ENCODE measurements at places on chromosomes 1 and 21.

- peak; percentile 53 for DNase-seq
These were observed 1.8 kb downstream of the AGPAT3 start for GRCh38 chr21:43866659-43867331.

GRCh38 chr1:23444596-23445390 is 20.2 kb upstream of the TCEA3 start:
- DNase-seq: no peak

DNA sequence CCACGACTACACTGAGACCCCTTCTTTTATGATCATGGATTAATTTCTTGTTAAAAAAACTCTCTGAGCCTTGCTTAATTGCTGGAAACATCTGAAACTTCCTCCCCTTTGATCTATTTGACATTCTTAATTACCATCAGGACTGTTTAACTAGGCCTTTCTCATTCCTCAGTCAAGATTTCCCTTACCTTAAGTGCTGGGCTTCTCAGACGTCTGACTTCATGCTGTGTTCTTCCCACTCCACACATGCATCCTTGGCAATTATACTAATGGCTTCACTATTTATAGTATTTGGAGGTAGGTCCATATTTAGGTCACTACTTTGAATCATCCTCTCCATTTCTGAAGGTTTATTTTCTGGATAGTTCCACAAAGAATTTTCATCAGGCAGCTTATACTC is 341.3 kb upstream of the TMPRSS15 start:
- DNase-seq: no peak

DNA sequence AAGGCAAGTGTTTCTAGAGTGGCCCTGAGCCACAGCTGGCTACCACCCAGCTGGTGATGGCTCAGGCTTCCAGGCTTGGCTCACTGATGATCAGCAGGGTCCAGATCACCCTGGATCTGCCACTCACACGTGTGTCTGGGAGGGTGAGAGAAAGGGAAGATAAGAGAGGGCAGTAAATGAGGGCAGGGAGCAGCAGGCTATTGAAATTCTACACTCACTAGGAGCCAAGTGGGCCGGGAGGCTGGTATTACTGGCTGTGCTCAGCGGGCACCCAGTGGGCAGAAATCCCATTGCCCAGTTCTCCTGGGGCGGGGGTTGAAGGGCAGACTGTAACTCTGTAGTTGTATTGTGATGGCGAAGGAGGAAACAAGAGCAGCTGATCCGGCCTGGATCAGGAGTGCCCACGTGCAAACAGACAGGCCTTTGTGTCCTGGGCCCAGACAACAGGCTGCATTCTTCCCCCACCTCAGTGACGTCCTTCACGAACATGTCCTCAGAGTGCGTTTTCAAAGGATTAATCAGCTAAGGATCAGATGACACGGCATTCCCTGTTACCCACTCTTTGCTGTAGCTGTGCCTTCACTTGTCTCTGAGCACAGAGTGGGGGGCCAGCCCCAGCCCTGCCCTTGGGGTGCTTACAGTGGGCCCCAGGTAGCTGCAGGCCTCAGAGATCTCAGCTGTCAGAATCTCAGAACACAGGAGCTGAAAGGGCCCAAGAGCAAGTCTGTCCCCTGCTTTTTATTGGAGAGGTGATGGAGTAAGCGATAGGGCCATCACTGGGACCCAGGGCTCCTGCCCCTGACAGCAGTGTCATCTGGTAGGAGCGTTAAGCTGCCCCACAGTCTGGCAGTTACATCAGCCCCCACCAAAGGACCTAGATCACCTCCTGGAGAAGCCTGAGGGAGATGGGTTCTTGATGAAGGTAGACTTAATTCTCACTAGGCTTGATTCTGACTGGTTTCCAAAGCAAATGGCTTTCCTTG is 60.5 kb downstream of the ATP1A1 start:
- no peak for DNase-seq

- DNase-seq: no peak
These were observed 84.5 kb upstream of the OLIG2 start for GRCh38 chr21:32941263-32941662.

DNA sequence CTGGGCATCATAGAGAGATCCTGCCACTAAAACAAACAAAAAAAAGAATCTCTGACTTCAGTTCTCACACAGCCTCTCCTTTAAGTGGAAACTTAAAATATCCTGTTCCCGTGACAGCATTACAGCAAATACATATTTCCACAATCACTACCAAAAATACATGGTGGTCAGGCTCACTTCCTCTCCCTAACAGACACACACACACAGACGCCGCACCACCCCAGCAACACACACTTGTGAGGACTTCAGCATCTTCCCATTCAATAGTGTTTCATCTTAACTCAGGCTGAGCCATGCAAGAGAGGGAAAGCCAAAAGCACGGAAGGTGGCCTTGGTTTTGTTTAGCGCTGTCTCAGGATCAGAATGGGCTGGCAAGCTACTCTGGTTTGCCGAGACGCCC is 21.9 kb downstream of the KIAA1614 start:
- DNase-seq: no peak

DNA sequence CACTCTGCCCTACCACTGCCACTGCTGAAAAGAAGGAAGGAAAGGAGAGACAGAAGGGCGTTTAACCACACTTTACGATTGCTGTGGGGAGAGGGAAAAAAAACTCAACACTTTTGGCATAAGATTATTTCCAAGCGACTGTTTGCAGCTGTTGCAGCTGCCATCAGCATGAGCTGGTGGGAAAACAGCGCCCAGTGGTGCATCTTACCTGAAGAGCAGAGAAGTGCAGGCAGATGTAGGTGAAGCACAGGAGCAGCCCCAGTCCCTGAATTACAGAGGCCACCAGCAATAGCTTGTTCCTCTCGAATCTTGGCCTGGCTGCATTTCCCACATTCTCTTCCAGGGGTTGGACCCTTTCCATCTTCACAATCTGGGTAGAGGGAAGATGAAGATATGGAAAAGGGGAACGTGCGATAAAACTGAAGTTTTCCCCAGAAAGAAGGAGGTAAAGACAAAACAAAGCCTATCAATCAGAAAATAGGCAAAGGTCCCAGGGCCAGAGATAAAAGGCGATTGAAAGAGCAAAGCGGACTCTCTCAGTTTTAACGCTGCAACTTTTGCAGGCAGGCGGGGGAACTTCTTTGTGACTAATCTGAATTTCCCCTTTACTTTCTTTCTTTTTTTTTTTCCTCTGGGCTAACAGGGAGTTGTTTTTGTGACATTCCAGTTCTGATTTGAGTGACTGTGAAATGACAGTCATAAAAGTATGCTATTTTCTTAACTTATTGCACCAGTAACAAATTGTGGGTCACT is at the start of gene TNFSF4:
TNFSF4 (minus strand) TSS at position 516 of the 753 bp plus-strand sequence; CDS start at position 361, 155 bp downstream.
- no peak for DNase-seq

- no peak for DNase-seq
These were observed 65.5 kb upstream of the COA6 start for GRCh38 chr1:234307726-234308125.

DNA sequence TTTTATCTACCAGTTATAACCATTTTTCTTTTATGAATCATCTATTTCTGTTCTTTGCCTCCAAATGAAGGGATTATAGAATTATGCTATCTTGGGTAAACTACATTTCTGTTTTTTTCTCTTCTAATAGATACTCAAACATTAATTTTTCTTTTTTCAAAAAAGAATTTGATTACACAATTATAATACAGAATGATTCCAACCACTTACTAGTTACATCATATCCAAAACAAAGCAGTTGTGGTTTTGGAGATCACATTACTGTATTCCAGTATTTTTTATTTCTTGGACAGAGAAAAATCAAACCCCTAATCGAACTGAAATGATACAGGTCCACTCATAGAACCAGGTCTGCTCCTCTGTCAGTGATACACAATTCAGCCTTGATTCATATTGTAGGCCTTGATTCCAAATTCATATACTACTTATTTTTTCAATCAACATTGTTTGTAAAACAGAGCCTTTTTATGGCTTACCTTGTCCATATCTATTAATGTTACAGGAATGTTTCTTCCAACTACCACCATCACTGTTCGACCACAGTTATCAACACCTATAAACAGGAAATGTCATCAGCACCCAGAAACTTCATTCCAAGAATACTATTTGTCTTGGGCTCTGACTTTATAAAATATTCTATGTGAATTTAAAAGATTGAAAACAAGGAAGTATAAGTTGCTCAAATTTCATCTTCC is 43.2 kb downstream of the GDAP2 start:
- DNase-seq: no peak

GRCh38 chr1:100188617-100189016 is 10.6 kb upstream of the LRRC39 start:
- DNase-seq: no peak

GRCh38 chr1:222037720-222038119 is 295.8 kb upstream of the DUSP10 start:
- DNase-seq: no peak

DNA sequence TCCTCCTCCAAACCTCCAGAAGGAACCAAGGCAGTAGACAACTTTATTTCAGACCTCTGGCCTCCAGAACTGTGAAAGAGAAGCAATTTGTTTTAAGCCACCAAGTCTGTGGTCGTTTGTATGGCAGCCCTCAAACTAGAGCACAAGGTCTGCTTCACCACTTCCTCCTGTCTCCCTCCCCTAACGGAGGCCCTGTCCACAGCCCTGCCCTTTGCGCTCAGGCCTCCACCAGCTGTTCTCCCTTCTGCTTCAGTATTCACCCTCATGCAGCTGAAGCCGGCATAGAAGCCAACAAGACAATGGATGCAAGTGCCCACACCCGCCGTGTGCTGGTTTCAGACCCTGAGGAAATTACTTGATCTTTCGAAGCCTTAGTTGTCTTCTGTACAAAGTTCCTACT is 364.1 kb downstream of the HHAT start:
- DNase-seq: no peak

GRCh38 chr1:57963581-57963980 is 539.7 kb upstream of the DAB1 start:
- no peak for DNase-seq

DNA sequence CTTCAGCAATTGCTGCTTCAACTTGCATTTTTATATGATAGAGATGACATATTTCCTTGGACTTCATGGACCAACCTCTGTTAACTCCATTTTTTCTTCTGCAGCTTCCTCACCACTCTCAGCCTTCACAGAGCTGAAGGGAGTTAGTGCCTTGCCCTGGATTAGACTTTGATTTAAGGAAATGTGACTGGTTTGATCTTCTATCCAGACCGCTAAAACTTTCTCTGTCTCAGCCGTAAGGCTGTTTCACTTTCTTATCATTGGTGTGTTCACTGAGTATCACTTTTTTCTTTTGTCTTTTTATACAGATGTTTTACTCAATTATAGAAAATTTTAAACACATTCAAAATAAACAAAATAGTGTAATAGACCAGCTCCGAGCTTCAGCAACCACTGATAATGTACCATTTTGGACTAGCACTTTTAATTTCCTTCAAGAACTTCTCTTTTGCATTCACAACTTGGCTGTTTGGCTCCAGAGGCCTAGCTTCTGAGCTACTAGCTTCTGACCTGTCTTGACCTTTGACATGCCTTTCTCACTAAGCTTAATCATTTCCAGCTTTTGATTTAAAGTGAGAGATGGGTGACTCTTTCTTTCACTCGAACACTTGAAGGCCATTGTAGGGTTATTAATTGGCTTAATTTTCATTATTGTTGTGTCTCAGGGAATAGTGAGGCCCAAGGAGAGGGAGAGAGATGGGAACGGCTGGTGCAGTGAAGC is 9.3 kb downstream of the NEK7 start:
- no peak for DNase-seq

- DNase-seq: no peak
These were observed 42.5 kb downstream of the NME7 start for GRCh38 chr1:169325117-169325516.

DNA sequence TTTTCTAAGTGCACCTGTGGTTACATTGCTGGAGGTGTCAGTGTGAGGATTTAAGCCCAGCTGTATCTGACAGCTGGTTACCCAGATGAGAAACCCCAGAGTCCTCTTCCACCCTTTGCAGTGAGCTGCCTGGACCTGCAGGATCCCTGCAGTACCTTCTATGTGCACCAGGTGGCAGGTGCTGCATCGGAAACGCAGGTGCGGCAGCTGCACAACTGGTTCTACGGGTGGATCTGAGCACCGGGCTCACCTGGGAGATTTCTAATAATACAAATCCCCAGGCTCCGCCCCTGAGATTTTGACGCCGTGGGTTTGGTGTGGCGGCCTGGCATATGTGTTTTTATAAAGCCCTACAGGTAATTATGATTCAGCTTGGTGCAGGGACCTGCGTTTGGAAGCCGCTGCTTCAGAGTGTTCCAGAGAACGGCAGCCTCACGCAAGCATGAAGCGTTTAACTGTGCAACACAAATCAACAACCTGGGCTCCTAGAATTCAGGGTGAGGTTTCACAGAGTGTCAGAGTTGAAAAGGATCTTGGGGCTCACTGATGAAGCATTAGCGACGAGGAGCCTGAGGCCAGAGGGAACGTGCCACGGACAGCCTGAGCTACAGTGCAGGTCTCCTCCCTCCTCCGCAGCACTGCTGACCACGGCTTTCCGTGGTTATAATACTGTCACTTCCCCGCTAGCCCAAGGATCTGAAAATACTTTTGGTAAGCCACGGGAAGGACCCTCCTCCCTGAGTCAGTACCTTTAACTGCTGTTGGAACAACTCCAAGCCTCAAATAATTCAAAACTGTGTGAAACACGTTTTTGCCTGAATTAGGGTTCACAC is 96.7 kb upstream of the TRABD2B start:
- DNase-seq: peak; percentile 55

GRCh38 chr1:25096307-25097150 is 135.8 kb downstream of the SYF2 start:
- DNase-seq: no peak

DNA sequence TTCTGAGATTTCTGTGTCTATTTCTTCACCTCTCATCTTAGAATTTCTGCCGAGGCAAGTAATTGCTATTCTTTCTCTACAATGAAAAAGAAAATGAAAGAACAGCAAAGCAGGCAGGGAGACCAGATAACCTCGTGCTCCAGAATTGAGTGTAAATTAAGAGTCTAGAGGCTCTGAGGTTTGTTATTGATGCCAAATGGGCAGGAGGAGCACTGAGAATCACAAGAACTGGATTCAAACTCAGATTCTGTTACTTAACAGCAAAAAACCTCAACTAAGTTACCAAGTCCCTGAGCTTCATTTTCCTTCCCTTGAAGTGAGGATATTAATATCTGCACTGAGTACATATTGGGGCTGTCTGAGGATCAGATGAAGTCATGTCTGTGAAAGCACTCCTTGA is 5.5 kb upstream of the DDR2 start:
- no peak for DNase-seq

DNA sequence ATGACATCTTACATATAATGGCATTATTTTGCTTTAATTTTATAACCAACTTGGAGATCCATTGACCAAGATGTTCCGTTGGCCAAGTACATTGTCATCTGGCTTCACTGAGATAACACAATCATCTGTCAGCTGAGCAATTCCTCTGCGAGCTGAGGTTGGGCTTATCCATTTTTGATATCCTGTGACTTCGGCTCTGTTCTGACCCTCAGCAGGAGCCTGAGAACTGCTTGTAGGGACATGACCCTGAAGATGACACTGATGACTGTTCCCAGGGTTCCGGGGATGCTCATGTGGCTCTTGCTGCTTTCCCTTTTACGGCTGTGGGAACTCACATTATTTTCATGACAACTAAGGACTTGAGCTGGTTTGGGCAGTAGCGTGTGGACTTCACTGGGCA is 51.2 kb downstream of the TLR5 start:
- DNase-seq: no peak

GRCh38 chr1:156358641-156359040 is 10.4 kb upstream of the RHBG start:
- DNase-seq: no peak

- no peak for DNase-seq
These were observed 58.9 kb upstream of the TLR5 start for GRCh38 chr1:223201967-223202366.
